ENCODE measurements at places on chromosomes 7 and 10.
A peak's percentile ranks its signal among the peaks of the same experiment; 100 is the strongest.

DNA sequence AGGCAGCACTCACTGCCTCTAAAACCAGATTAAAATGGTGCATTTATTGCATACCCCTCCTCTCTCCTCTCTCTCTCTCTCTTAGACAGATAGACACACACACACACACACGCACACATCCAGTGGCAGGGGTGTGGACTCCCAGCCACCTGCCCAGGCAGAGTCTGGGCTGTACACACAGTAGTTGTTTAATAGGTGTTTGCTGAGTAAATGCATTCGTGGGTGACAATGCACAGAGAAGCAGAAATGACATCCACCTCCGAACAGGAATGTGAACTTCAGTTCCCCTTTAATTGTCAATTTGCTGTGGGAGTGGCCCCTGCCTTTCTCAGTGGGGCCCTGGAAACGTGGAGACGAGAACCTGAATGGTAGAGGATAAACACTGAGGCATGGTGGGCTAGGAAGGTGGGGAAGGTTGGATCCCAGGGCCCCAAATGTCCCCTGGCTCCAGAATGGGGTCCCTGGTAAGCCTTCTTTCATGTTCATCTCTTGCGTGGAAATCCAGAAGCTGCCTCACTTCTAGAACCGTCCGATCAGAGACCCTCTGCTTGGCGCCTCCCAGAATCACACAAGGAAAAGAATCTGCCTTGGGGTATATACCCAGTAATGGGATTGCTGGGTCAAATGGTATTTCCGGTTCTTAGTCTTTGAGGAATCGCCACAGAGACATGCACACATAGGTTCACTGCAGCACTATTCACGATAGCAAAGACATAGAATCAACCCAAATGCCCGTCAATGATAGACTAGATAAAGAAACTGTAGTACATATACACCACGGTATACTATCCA, 58.5 kb upstream of the ECHDC3 start:
- DNase-seq: no peak

DNA sequence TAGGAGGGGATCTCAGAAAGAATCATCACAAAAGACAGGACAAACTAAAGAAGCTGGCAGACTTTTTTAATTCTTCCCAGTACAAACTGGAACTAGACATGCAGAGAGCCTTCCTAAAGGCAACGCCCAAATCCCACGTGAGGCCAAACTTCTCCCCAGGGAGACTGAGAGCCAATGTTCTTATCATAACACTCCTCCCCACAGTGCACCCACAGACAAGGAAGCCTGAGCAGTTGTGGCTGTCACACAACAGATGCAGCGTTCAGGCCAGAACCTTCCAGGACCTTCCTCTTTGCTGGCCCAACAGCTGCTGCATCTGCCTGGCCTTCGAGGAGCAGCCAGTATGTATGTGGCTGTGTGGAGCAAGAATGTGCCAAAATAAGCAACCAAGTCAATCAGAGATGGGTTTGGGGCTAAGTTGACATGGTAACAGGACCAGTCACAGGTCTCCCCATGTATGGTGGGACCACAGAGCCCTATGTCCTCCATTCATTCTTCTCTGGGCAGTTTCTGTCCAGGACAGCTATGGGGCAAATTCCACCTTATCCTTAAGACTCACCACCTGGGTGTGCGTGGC, 34.9 kb downstream of the SRPK2 start:
- DNase-seq: no peak

DNA sequence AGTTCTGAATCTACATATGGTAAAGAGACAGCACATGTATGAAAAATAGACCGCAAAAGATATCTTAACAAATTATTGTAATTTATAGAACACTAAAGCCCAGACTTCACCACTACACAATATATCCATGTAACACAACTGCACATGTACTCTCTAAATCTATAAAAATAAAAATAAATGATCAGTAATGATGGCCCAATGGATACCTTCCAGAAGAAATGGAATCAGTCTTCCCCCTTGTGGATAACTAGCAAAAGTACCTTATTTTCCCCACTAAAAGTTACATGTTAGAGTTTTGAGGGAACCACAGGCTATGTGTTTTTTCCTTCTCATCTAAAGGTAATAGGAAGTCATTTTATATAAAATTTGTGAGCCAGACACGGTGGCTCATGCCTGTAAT, 25.7 kb downstream of the C7orf25 start:
- peak; percentile 58 for DNase-seq

GRCh38 chr7:131688738-131689661, 132.6 kb upstream of the PODXL start:
- DNase-seq: peak; percentile 71

GRCh38 chr7:102236592-102237287, 49.9 kb upstream of the SH2B2 start:
- DNase-seq: peak; percentile 75

DNA sequence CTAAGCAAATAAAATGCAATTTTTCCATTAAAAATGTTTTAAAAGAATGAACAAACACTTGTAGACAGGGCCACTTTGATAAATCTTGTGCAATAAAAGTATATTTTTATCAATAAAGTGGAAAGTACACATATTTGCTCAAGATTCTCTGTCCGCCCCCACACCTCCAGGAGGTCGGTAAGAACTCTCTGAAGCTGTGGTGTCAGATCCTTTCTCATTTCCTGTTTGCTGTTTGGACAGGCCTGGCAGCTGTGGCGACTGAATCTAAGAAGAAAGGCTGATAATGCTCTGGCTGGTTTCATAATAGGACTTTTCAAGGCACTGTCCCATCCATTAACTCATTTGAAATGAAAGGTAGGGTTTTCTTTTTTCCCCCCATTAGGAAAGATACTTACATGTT, 15.3 kb upstream of the ASB4 start:
- peak; percentile 38 for DNase-seq

- DNase-seq: no peak
These were observed 233.7 kb upstream of the PTN start for GRCh38 chr7:137577184-137577583.

- no peak for DNase-seq
These were observed 24.4 kb downstream of the DLG5 start for GRCh38 chr10:77902159-77902558.

DNA sequence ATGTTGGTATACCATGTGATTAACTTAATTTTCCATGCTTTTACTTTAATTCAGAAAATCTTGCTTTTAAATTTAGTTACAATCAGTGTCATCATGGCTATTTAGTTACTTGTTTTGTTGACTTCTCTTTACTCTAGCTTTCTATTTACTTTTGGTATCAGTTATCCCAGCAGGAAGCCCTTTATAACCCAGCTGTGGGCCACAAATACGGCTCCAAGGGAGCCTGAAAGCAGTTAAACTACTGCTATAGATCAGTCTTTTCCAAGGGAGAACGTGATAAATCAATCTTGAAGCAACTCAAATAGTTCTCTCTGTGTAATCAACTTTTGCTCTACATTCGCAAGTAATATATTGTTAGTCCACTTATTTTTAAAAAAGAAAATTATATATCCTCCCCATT, 287.4 kb downstream of the CACNA2D1 start:
- no peak for DNase-seq

GRCh38 chr7:142413280-142414000, 155.6 kb upstream of the PRSS58 start:
- no peak for DNase-seq

DNA sequence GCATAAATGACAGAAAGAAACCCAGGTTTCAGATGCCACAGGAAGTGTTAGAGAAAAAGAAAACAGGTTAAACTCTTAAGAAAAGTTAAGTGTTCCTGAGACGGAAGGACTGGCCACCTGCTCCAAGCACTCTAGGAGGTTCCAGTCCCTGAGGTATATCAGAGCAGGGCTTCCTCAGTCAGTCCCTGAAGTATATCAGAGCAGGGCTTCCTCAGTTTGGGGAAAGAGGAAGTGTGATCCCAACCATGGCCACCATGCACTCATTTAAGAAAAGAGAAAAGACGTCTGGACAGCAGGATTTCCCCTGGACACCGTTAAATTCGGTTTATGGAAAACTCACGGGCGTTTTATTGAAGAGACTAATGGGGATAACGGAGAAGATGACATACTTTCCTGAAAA, 133.4 kb upstream of the PFKP start:
- DNase-seq: no peak

DNA sequence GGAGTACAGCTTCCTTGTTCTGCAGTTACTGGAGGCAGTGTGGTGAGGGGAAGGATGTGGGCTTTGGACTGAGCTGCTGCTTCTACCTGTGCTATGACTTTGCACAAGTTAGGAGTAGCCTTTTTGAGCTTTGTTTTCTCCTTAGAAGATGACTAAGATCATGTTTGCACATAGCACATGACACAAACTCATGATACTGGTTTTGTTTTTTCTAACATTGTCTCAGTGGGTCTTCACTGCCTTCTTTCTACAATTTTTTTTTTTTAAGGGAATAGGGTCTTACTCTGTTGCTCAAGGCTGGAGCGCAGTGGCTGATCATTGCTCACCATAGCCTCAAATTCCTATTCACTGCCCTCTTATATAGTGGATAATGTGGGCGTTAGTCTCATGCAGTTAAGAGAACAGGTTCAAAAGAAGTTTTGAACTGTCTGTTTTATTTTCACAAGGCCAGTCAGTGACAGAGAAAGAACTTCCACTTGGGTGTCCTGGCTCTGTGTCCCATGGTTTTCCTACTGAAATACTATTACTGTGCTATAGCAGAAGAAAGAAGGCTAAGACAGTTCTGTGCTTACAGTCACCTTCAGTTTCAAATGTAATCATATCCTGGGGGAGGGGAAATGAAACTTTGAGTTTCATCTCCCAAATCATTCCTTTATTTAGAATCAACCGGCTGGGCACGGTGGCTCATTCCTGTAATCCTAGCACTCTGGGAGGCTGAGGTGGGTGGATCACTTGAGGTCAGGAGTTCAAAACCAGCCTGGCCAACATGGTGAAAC, 72.0 kb downstream of the KAT6B start:
- DNase-seq: peak; percentile 22

- peak; percentile 96 for DNase-seq
These were observed 88.6 kb downstream of the SPAG6 start for GRCh38 chr10:22433875-22434274.

GRCh38 chr10:88934900-88935672, 17.5 kb downstream of the ACTA2 start:
- peak; percentile 84 for DNase-seq

GRCh38 chr7:1810521-1810920, 140.4 kb downstream of the ELFN1 start:
- DNase-seq: no peak

GRCh38 chr7:18900803-18901202, 216.6 kb downstream of the TWIST1 start:
- no peak for DNase-seq

GRCh38 chr10:50315424-50315823, 64.1 kb upstream of the ASAH2 start:
- DNase-seq: no peak

DNA sequence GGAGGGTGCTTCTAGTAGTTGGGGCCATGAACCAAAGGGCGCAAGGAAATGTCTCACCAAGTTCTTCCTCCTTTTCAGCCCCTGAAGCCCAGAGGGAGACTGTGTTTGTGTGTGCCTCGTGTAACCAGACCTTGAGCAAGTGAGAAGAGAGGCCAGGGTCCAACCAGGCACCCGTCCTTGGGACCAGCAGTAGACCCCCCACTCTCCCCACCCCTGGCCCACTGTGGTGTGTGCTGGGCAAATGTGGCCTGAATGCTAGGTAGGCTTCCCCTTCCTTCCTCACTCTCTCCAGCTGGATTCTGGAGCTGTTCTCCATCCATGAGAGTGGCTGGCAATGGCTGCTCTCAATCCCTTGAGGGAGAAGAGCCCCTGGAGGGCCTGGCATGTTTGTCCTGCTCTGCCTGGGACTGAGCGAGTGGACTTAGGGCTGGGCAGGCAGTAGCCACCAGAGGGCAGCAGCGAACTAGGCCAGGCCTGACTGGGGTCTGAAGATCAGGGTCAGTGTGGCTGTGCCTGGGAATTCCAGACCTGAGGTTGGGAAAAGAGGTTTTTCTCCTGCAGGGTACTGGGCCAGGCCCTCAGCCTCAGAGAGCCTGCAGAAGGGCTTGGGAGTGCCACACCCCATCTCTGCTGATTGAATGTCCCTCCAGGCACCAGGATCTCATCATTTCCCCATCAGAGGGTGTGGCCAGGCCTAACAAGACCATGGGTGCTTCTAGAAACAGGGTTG, 12.5 kb downstream of the SFRP5 start:
- DNase-seq: peak; percentile 71

GRCh38 chr7:25296086-25296485, 67.8 kb upstream of the NPVF start:
- no peak for DNase-seq

DNA sequence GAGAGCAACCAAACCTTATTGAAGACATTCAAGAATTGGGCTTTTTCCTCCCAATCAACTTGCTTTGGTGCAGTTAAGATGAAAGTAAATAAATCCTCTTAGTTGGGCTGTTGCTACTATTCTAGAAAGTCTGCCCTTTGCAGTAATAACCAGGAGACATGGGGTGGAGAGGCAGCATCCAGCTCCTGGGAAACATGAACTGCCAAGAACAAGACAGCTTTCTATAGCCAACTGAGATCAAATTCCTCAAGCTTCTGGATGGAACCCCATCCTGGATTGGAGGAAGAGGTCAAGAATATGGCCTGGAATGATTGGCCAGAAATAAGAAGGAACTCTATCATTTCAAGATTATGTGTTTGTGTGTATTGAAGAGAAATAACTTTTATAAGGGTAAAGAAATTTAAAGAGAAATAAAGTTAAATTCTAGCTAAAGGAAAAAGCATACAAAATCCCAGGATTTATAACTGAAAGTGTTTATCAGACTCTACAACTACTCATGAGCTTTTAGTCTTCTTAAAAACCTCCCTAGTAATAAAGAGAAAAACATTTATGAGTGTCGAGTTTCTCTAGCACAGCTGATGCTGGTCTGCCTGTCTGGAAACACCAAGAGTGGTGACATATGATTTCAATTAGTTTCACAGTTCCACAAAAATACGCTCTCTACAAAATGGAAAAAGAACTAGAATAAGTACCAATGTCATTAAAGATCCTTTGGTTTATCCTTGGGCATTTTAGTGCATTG, 70.1 kb upstream of the COL1A2 start:
- DNase-seq: no peak

GRCh38 chr10:23412223-23412622, 26.7 kb upstream of the OTUD1 start:
- DNase-seq: peak; percentile 50

GRCh38 chr10:8060704-8061121, 6.2 kb downstream of the GATA3 start:
- no peak for DNase-seq

GRCh38 chr10:102298899-102299298, 53.6 kb downstream of the GBF1 start:
- DNase-seq: no peak

- DNase-seq: peak; percentile 76
These were observed 72.2 kb downstream of the MCU start for GRCh38 chr10:72764151-72764550.

GRCh38 chr10:32445036-32445435, 904 bp upstream of the CCDC7 start:
- peak; percentile 17 for DNase-seq

GRCh38 chr10:86163522-86164173, 202.9 kb downstream of the GRID1 start:
- no peak for DNase-seq

GRCh38 chr10:128373071-128373749, 247.0 kb upstream of the MKI67 start:
- DNase-seq: no peak

DNA sequence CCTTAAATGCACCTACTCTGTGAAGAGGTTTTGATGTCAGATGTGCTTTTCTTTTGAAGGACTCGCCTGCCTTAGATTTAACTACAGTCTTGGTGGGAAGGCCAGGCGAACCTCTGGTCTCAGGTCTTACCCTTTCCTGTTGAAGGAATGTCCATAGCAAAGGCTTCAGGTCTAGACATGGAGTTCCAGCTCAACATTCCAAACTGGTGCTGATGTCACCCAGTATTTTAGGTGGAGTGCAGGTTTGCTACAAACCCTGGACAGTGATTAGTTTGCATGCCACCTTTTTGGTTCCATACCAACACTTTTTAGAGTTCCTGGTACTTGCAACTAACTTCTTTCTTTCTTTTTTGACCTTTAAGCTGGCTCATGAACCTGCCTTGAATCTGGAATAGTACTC, 258.7 kb downstream of the GFRA1 start:
- DNase-seq: no peak
